ENCODE measurements at places on chromosomes 2 and 18.

GRCh38 chr2:188114014-188114413 is 177.7 kb upstream of the GULP1 start:
- DNase-seq: no peak

GRCh38 chr2:109269706-109270504 is 140.9 kb downstream of the SH3RF3 start:
- DNase-seq: no peak

GRCh38 chr18:74773171-74773624 is 175.5 kb downstream of the ZNF407 start:
- no peak for DNase-seq

- DNase-seq: no peak
Measured at GRCh38 chr2:205931388-205931787, 154.6 kb downstream of the INO80D start.

DNA sequence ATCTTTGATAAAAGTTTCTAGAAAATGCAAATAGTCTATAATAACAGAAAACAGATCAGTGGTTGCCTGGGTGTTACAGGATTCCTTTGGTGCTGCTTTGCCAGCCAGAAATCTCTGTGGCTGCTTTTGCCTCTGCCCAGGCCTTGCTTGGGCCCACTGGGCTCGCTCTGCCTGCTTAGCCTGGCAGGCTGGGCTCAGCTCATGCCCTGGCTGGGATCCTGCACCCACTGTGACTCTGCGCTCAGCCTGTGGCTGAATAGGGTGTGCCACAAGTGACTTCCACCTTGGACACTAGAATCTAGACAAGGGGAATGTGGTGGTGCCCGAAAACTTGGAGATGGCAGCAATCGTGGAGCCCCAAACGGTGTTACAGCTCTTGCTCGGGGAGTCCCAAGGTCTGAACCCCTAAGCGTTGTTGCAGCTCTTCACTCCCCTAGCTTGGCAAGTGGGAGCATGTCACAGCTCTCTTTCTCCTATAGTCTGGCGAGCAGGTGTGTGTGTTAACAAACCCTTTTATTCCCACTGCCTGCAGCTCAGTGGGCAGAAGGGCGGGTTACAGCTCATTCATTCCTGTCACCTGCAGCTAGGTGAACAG is 50.9 kb downstream of the FBXO48 start:
- no peak for DNase-seq

DNA sequence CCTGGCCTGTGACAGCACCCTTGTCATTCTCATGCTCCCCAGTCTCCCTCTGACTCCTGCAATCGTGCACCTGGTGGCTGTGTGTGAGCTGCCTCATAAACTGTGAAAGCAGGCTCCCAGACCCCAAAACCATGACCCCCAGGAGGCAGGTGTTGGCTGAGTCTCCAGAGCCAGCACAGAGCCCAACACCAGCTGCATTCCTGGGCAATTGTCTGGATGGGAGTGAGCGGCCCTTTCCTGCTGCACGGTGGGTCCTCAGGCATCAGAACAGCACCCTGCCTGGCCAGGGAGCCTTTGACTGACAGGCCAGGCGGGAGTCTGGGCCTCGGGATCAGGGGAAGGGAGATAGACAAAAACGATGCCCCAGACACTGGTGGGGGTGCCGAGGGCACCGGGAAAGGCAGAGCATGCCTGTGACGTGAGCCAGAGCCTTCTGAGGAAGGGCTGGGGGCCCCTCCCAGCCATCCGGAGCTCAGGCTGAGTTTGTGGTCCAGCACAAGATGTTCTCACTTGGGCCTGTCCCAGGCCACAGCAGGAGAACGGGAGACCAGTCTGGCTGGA is 135.1 kb upstream of the GPC1 start:
- no peak for DNase-seq

GRCh38 chr2:162381851-162382250 is 37.9 kb downstream of the GCA start:
- no peak for DNase-seq

DNA sequence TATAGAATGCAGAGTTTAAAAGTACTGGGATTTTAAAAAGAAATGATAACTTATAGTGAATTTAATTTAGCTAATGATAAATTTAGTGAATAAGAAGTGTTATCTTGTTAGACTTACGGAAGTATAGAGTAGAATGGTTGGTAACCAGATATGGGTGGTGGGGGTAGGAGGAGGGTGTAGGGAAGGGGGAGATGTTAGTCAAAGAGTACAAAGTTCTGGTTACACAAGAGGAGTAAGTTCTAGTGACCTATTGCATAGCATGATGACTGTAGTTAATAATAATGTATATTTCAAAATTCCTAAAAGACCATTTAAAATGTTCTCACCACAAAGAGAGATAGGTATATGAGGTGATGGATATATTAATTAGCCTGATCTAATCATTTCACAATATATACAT is 184.8 kb upstream of the STON1 start:
- no peak for DNase-seq
